Right ventricle myocardium superior (tissue), 1 donor: ENCODE measurements at places on chromosomes 4 and X.

- DNase-seq: no peak
Measured at GRCh38 chr4:174016251-174016650, 267.2 kb downstream of the FBXO8 start.

DNA sequence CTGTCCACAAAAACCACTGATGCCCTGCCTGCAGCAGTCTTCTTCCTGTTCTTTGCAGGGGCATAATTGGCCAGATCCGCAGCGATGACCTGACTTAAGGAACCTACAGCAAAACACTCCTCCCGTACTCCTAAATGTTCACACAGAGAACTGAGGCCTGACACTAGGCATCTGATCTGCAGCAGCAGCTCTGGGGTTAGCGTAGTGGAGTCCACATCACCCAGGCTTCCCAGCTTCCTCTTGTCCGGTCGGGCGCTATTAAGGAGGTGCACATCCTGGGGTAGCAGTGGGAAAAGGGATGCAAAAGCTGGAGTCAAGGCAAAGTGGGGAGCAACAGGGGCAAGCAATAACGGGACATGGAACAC, 758 bp downstream of the SCFD2 start:
- DNase-seq: no peak

- no peak for DNase-seq
Measured at GRCh38 chrX:102930990-102931756, 5.9 kb upstream of the RAB40AL start.

DNA sequence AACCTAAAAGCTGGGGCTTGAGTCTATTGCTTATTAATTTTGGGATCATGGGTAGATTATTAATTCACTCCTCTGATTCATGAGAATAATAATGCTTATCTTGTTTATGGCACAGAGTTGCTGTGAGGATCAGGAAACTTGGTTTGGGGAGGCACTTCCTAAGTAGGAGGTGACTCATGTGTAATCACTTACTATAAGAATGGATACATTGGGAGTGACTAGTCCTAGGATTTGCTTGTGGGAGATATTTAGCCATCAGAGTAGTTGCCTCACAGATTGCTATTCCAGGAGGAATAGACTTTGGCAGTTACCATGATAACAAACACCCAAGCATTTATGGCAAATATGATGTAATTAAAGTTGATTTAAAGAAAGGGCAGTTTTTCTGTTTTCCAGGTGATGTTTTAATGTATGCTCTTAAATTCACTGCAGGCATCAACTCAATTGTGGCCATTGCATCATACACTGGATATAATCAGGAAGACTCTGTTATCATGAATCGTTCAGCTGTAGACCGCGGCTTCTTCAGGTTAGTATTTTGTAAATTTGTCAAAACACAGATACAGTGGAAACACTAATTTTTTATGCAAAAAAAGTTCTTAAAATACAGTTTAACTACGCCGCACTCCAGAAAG, 41.9 kb downstream of the POLR2B start:
- DNase-seq: no peak

DNA sequence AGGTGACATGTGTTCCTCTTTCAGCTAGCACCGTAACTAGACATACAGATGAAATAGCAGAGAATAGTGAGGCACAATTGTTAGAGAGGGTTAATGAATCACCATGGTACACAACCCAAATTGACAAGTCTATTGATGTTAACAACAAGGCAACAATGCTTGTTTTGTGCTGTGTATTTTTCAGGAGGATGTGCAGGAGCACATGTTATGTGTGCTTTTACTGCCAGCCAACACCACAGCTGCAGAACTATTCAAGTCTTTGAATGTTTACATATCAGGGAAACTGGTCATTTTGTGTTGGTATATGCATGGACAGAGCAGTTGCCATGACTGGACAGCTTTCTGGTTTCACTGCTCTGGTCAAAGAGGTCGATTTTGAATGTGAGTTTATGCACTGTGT, 32.8 kb downstream of the STBD1 start:
- no peak for DNase-seq
